Activated naive CD4-positive, alpha-beta T cell treated with anti-CD3 and anti-CD28 coated beads, Interleukin-2, amount 50 U/mL, for 16 hours (primary cell): ENCODE measurements at places on chromosomes 11 and 22.

DNA sequence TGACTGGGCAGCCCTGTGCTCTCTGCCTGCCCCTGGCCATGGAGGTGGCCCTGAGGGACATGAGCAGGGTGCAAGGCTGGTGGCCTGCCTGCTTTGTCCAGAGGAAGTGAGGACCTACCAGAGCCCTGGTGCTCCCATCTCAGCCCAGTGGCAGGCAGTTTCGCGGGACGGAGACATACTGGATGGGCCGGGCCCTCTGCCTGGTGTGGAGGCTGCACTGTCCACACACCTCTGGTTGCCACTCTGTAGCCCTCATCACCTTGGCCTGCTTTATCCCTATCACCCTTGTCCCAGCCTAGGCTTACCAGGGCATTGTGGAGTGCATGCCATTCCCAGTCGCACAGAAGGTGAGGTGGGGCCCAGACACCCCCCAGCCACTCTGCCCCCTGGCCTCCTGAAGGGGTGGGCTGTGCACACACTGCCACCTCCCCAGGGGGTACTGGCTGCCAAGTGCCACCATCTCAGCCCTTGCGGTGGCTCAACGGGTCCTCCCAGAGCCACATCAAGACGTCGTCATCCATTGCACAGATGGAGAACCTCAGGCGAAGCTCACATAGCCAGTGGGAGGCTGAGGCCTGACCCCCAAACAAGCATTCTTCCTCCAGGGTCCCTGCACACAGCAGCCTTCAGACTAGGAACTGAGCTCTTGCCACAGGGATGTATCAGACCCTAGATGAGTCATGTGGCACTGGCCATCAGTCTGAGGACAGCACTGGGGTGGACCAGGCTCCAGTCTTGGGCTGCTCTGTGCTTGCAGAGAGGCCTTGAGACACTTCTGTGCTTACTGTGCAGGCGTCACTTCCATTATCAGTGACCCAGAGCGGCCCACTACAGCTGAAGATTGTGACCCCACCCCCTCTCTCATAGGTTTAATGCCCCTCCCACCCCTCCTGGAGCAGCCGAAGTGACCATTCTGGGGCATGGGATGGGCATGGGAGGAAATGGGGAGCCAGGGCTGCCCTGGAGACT, 176.1 kb downstream of the IGLL1 start:
- DNase-seq = no peak

DNA sequence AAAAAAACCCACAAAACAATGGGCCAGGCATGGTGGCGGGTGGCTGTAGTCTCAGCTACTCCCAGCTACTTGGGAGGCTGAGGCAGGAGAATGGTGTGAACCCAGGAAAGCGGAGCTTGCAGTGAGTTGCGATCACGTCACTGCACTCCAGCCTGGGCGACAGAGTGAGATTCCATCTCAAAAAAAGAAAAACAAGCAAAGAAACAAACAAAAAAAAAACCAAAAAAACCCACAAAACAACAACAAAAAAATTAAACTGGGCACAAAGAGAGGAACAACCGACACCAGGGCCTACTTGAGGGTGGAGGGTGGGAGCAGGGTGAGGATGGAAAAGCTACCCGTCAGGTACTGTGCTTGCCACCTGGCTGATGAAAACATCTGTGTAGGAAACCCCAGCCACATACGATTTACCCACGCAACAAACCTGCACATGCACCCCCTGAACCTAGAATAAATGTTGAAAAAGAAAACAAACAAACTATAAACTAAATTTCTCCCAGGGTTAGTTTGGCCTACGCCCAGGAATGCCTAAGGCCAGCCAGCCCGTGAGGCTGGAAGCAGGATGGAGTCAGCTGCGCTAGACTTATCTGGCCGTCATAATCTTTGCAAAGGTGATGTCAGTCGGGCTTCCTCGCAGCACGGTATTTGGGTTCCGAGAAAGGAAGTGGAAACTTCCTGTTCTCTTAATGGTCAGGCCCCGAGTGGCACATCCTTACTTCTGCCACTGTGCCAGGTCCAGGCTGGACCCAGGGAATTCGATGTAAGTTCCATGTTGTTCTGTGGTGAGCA, 21.9 kb upstream of the CYB5R3 start:
- DNase-seq = no peak

GRCh38 chr22:42353883-42354727, 78.1 kb downstream of the NFAM1 start:
- DNase-seq = no peak

DNA sequence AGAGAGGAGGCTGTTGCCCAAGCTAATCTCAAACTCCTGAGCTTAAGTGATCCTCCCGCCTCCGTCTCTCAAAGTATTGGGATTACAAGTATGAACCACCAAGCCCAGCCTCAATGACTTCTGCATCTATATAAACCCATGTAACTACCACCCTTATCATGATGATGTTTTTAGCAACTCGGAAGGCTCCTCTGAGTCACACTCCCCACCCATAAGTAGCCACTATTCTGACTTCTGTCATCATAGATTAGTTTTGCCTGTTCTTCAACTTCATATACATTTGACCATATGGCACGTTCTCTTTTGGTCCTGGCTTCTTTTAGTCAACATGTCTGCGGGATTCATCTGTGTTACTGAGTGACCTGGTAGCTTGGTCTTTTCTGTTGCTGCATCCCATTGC, 6.4 kb upstream of the FOSL1 start:
- DNase-seq = no peak

- DNase-seq = no peak
Observed at GRCh38 chr22:43520632-43521039, 108.8 kb downstream of the MPPED1 start.

- DNase-seq = no peak
Observed at GRCh38 chr22:47304854-47305253, 542.4 kb downstream of the TBC1D22A start.

- DNase-seq = no peak
Observed at GRCh38 chr22:30873661-30874060, 94.9 kb downstream of the MORC2 start.

GRCh38 chr11:112508750-112509149, 248.1 kb upstream of the PLET1 start:
- no peak for DNase-seq

GRCh38 chr11:64859542-64860414, 15.3 kb upstream of the CDC42BPG start:
- peak; percentile 59 for DNase-seq

GRCh38 chr11:89490981-89491690, at the start of gene NOX4:
Gene NOX4, minus strand, starts transcription at chr11:89491375. Its CDS starts 129 bp downstream, at chr11:89491246.
- no peak for DNase-seq

- no peak for DNase-seq
Observed at GRCh38 chr11:128116885-128117284, 470.5 kb downstream of the ETS1 start.
